Left colon (tissue), 2 donors: ENCODE measurements at places on chromosomes 3 and 15.

GRCh38 chr3:188303823-188304222 lies 149.9 kb downstream of the LPP start:
- DNase-seq, result no peak

GRCh38 chr3:159418571-159419526 lies 569.8 kb upstream of the IL12A start:
- no peak for DNase-seq

DNA sequence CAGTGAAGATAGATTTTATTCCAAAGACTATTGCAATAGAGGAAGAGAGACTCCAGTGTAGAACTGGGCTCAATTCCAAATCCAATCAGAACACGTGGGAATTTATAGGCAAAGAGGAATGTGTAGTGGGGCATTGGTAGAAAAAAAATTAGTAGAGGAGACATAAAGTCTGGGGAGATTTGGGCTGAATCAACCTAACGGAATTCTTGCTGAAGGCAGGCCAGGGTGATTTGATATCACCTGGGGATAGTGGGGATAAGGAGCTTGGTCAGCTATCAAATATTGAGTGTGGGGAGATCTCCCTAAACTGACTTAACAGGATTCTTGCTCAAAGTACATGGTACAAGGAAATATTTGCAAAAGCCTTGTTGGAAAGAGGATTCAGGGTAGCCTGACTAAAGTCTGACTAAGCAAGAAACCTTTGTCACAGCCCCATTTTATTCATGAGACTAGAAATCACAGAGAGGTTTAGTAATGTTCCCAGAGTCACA lies 29.6 kb downstream of the SST start:
- DNase-seq, result no peak

GRCh38 chr3:120214176-120214575 lies 70.8 kb downstream of the GPR156 start:
- DNase-seq, result no peak

DNA sequence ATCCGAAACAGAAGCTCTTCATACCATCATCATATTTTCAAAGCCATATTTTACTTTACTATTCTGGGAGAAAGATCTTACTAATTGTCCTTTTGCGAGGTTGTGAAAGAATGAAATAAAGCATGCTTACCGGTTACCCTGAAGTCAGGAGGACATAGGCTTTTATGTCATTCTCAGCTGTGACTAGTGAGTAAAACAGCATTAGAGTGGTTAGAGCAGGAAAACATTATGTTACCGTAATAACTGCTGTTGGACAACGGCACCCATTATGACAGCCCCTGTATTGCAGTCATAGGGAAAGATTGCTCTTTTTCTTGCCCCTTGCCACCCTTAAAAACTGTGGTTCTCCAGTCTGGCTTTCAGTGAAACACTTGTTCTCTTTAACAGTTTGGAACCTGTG lies 1035.7 kb downstream of the ZPLD1 start:
- DNase-seq, result no peak

GRCh38 chr15:74995779-74996765 lies 709 bp downstream of the SCAMP5 start:
- no peak for DNase-seq
